Activated T-helper 9 cell treated with anti-CD3 and anti-CD28 coated beads, Interleukin-2, amount 50 U/mL, for 16 hours (primary cell): ENCODE measurements at places on chromosomes 16 and 17.

- DNase-seq, result no peak
Measured at GRCh38 chr17:4165301-4166010, 22.5 kb downstream of the CYB5D2 start.

GRCh38 chr17:63550817-63551639 lies 751 bp downstream of the DCAF7 start:
- DNase-seq, result no peak

DNA sequence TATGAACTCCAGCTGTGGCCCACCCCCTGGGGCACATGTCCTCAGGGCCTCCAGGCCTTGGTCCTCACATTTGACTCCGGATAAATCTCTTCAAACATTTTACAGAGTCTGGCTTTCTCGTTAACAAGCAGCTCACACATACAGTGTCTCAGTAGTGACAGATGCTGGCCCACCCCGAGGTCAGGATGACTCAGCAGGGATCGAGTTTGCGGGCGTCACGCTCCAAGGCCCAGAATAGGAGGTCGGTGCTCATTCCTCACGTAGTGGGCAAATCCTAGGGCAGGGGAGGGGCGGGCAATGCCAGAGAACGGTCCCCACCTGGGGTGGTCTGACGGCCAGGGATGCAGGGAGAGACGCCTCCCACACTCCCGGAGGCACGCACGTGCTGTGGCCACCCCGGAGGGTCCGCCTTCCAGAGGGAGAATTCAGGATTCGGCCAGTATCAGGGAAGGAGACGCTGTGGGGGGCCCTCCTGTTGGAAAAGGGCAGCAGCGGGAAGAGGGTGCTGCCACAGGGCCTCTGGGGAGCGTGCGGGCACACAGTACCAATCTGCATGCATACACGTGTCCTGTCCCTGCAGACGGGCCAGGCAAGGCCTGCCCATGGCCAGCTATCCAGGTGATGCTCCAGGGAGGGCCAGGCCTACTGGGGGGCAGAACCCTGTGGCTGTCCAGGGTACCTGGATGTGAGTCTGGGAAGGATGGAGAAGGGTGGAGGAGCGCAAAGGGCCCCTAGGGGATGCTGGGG lies 8.6 kb downstream of the SLC7A5 start:
- DNase-seq, result no peak

DNA sequence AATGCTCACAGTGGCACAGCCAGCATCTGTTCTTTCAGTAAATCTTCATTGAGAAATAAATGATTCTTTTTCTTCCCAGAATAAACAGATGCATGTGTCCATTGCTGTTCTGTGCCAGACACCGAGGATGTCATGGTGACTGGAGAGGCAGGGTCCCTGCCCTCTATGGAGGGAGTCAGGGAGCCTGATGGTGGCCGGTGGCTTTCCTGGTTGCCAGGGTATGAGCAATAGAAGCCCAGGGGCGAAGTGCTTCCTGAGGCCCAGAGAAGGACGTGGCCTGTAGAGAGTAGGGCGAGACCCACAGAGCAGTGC lies 29.9 kb upstream of the NUDT16L1 start:
- no peak for DNase-seq

DNA sequence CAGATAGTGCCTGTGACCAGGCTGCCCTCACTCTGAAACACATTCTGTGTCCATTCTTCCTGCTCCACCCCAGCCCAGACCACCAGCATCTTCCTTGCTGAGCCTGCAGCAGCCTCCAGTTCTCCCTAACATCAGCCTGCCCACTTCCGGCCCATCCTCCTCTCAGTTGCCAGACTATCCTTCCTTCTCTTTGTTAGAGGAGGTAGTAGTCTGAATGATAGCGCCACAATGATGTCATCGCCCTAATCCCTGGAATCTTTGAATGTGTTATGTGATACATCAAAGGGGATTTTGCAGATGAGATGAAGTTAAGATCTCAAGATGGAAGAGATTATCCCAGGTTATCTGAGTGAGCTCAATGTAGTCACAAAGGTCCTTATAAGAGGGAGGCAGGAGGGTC lies 3.2 kb upstream of the ZDHHC1 start:
- DNase-seq, result no peak

- DNase-seq, result no peak
Measured at GRCh38 chr17:74977802-74978201, 5.2 kb upstream of the HID1 start.

DNA sequence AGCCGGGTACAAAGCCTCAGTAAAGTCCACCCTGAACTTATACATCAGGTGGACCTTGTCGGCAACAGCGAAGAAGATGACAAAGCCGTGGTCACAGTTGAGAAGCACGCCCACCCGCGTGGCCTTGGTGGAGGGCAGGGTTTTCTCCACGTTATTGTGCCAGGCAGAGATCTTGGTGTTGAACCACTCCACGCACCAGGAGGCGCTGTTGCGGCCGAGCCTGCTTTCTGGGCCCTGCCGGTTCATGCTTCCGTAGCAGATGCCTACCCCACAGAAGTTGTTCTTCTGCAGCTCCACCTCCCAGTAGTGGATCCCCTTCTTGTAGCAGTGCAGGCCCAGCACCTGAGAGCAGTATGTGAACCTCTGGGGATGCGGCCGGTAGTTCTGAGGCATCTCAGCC lies 22.1 kb downstream of the TRIM25 start:
- no peak for DNase-seq

GRCh38 chr17:45302649-45303173 lies 14.1 kb downstream of the MAP3K14 start:
- DNase-seq, result no peak

- DNase-seq, result no peak
Measured at GRCh38 chr16:58433569-58433951, 41.3 kb downstream of the GINS3 start.

- no peak for DNase-seq
Measured at GRCh38 chr16:27849621-27850020, 213.9 kb downstream of the GSG1L start.

- no peak for DNase-seq
Measured at GRCh38 chr17:64075913-64076312, 54.0 kb downstream of the ERN1 start.

DNA sequence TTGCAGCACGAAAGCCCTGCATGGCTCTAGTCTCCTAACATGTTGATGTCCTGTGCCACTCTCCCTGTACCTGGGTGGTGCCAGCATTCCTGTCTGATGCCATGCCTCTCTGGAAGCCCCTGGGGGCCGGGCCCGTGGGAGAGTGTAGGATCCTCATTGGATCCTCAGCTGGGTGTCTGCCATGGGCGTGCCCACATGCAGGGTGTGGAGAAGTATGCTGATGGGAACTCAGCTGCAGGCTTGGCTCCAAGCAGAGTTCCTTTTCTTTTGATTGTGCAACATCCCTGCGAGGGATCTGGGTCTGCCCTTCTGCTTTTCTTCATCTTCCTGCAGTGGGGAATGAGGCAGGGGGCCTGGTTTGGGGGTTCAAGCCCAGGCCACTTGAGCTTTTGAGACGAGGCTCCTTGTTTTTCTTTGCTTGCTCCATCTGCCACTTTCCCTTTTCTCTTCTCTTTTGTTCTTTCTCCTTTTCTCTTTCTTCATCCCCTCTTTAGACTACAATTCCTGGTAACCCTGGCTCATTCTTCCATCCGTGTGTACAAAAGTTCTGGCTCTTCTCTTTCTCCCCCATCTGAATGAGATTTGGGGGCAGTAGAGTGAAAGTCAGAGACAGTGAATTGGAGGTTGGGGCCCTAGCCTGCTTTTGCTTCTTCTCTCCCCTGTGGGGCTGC lies 32.9 kb downstream of the KSR1 start:
- no peak for DNase-seq

- DNase-seq, result no peak
Measured at GRCh38 chr16:72921106-72921505, 126.8 kb downstream of the ZFHX3 start.
